ENCODE measurements at places on chromosomes 6 and 20. TPM values are rescaled to one million over a fixed set of nuclear protein-coding genes. Genes with fewer than 3 reads are reported as not detected.

DNA sequence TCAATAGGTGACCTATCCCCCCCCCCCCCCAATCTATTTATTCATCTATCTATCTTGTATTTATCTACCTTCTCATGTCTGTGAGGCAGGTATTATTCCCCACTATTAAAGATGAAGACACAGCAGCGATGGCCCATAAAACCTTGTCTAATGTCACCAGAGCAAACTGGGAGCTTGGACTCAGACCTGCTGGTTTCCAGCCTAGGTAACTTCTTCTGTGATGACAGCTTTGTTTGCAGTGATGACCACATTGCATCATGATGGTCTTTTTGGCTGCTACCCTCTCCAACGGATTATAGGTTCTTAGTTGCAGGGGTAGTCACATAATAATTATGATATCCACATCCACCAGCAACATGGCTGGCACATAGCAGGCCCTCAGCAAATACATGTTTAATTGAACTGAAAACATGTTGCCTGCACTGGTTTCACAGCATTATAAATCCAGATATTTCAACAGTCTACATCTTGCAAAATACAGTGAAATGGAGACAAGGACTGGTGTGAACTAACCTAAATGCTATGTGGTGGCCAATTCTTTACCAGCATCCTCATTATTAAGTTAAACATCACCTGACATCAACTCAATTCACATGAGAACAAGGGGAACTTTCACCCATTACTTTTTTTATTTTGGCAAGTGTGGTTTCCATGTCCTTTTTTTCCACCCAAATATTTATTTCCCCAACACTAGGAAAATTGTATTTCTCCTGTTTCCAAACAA lies 712.5 kb upstream of the NRSN1 start:
- no peak for ATAC-seq

DNA sequence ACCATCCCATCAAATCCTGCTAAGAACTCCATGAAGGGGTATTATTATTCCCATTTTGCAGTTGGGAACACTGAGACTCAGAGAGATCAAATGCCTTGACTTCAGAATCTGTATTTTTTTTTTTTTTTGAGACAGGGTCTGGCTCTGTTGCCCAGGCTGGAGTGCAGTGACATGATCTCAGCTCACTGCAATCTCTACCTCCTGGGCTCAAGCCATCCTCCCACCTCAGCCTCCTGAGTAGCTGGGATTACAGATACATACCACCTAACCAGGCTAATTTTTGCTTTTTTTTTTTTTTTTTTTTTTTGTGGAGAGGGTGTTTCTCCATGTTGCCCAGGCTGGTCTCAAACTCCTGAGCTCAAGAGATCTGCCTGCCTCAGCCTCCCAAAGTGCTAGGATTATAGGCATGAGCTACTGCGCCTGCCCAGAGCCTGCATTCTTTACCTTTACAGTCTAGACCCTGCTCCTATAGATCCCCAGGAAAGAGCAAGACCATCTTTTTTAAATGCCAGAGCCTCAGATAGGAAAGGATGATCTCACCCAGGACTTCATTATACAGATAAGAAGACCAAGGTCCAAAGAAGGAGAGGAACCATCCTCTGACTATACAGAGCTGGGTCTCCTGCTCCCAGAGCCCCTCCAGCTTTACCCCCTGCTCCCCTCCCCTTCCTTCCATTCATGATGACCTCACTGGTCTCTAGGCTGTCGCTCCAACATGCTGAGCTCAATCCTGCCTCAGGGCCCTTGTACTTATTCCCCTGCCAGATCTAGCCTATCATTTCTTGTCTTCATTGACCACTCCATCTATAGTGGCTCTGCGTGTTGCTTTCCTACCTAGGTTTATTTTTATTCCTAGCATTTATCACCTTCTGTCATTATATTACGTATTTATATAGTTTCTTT lies 138.6 kb downstream of the CEBPB start:
- ATAC-seq, result no peak

Gene PGC
- not detected for total RNA-seq

- ATAC-seq, result no peak
These were observed 43.4 kb downstream of the PTK7 start for GRCh38 chr6:43119482-43119881.

- ATAC-seq, result no peak
These were observed 5.5 kb upstream of the PSMF1 start for GRCh38 chr20:1112908-1113307.

Gene OLIG3
- total RNA-seq, result not detected

DNA sequence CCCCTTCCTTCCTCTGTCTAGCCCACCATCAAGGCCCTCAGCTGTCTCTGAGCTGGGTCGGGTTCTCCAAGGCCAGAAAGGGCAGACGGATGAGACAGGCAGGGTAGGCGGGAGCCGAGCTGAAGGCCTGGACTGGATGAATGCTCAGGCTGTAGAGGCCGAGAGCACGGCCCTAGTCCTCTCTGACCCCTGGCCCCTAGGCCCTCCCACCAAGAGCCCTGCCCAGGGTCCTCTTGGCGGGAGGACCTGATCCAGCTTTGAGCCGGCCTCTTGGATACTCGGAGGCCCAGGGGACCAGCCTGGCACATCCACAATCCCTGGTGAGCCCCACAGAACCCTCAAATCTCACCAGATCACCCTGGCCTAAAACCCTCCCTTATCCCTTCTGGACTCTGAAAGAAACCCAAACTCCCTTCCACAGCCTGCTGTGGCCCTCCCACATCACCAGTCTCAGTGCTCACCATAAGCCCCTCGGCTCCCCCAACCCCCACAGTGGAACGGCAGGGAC lies 8.2 kb downstream of the ADISSP start:
- no peak for ATAC-seq
